ENCODE measurements at places on chromosomes 3 and 15.

DNA sequence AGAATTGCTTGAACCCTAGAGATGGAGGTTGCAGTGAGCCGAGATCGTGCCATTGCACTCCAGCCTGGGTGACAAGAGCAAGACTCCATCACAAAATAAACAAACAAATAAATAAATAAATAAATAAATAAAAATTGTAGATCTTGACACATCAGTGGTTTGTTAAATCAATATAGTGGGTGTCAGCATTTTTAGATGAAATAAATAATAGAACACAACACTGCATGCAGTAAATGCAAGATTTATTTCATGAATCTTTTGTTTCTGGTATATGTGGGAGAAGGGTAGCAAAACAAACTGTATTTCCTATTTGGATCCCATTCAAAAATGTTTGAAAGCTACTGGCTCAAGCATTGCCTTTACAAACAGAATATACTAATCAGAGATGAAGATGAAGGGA lies 35.6 kb upstream of the CHRM5 start:
- no peak for DNase-seq

- DNase-seq = no peak
Observed at GRCh38 chr3:192038726-192039125, 577.8 kb downstream of the PYDC2 start.

DNA sequence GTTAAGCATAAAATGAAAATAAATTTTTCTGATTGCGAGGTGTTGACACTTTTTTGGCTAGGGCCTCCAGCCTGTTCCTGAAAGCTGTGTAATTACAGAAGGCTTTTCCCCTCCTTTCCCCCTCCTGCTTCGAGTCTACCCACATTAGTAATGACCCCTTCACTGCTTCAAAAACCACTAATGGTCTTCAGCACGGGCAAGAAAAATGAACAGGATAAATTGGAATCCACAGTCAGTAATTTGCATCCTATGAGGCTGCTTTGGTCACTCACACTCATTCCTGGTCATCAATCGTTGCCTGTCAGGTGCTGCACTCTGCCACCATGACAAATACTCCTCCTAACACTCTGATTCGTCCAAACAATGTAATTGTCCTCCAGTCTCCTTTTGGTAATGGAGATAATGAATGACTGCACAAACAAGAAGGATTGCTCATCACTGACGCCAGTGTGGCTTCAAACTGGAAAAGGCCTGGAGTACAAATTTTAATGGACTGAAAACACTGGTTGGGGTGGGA lies 148.6 kb downstream of the MEIS2 start:
- no peak for DNase-seq

DNA sequence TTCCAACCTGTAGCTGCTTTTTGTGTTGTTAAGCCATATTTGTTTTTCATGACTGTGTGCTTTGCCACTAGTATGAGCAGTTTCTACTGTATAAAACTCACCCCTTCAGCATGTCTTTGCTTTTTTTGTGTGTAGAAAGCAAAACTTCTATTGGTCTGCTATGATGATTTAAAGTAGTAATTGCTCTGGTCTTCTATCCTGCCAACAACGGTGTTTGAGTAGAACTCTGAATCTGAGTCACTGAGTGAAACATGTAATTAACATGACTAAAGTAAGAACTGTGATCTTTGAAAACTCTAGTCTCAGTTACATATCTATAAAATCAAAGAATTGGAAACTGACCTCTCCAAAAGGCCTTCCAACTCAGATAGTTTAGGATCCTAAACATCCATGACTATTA lies 133.6 kb downstream of the TPRG1 start:
- DNase-seq = no peak

DNA sequence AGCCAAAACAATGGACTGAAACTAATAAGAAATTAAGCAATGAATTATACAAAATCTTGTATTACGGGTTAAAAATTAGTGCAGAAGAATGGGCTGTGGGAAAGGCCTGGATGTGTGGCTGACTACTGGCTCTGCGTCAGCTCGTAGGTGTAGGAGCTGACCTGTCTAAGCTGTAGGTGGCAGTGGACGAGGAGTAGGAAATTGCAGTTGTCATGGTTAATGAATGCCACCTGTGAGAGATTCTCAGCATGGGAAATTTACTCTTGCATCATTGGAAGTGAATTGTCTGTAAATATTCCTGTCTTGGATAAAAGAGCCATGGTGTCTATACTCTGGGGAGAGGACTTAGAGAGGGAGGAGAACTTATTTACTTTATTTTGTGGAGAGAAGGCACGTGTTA lies 23.4 kb downstream of the CHRNA7 start:
- DNase-seq = no peak

DNA sequence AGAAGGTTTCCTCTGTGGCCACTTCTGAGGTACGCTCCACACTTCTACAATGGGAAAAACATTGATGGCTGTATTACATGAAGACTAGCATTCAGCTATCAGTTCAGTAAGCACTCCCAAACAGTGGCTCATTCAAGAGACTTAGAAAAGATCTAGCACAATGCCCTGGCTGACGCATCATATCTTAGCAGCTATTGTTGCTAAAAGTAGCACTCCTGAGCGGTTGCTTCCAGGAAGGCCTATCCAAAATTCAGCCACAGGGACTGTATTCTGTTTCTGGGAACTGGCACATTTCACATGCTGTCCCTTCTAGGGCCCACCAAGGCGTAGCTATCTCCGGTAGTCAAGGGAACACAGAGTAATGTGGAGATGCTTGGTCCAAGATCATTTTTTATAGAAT lies 21.2 kb upstream of the SPRED1 start:
- peak; percentile 33 for DNase-seq

GRCh38 chr3:25834346-25834745 lies 44.5 kb downstream of the OXSM start:
- no peak for DNase-seq

Measured in testis (tissue), 5 donors.